AML-193 (cell line): ENCODE measurements at places on chromosomes 12 and 14.

DNA sequence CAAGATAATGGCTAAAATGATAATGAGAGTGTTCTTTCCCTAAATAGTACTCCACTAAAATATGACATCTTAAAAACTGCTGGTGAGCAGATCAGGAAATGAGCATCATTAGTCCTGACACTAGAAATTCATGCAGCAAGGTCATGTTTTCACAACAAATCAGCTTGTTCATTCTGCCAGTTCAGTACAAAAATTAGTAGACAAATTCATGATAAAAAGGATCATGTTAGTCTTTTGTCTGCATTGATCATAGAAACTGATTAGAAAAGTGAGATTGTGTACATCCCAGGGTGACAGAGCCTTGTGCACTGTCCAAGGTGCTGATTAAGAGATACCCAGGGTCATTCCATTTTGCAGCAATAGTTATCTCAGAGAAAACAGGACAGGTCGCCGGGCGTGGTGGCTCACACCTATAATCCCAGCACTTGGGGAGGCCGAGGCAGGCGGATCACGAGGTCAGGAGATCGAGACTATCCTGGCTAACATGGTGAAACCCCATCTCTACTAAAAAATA, 163.6 kb downstream of the RIMBP2 start:
- no peak for DNase-seq

GRCh38 chr12:28180786-28181185, 9.5 kb upstream of the CCDC91 start:
- no peak for DNase-seq

DNA sequence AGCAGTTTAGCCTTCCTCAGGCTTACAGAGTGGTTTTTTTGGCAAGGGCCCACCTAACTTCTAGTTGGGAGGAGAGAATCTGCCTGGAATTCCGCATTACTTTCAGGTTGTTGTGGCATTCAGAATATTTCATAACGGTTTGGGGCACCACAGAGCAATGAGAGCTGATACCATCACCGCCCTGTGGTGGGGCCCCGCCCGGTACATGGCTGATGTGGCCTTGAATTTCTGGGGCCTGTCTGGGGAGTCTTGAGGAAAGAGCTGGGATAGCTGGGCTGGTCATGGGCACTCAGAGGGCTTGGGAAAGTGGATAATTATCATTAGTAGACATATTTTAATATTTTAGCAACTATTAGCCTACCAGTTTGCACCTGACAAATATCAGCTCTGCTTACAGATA, 4.2 kb downstream of the TESPA1 start:
- DNase-seq, result no peak

DNA sequence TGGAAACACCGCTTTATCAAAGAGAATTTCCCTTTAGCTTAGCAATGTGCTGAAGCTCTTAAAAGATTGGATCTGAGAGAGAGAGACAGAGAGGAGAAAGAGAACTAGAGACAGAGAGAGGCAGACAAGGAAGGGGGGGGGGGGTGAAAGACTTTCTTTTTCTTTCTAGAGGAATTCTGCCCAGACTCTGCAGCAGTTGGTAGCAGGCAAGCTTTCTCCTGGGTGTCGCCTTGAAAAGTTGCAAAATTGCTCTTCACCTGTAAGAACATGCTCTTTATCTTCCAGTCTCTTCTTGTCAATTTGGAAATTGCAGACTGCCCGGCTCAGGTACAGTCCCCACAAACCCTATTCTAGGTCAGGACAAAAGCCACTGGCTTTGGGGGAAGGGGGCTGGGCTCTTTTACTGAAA, 2.9 kb upstream of the OTX2 start:
- DNase-seq, result no peak

- DNase-seq, result no peak
Observed at GRCh38 chr14:105492971-105493871, 2.2 kb downstream of the TEDC1 start.
